ENCODE measurements at places on chromosomes 13 and 19.

DNA sequence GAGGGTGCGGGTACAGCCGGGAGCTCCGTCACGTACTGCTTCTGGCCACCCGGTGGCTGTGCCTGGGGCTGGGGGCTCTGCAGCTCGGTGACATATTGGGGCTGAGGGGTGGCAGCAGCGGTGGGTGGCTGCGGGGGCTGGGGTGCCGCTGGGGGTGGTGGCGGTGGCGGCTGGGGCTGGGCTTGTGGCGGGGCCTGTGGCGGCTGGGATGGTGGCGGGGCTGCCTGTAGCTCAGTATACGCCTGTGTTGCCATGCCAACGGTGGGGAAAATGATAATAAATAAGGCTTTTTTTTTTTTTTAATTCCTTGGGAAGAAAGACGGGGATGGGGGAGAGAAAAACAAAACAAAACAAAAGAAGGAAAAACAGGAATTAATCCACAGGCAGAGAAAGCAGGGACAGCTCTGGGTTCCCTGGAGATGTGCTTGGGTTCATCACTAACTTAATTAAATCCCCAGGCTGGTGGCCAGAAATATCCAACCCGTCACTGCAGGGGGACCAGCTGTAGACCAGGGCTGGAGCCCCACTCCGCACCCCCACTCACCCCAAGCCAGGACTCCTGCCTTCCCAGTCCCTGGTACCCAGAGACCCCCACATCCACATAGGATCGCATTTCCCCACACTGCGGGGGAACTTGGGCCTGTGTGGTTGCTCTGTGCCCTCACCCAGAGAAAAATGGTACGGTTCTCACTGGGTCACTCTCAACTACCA is 12.4 kb downstream of the RFX1 start:
- no peak for DNase-seq

- DNase-seq = no peak
These were observed 15.8 kb downstream of the TLE2 start for GRCh38 chr19:3013263-3013725.

- DNase-seq = no peak
These were observed 792 bp upstream of the PEX11G start for GRCh38 chr19:7489609-7490044.

- no peak for DNase-seq
These were observed 18.7 kb upstream of the CEACAM1 start for GRCh38 chr19:42546831-42547500.

- no peak for DNase-seq
These were observed 31.5 kb downstream of the ADGRE2 start for GRCh38 chr19:14746886-14747285.

- DNase-seq = no peak
These were observed 12.1 kb upstream of the MYCBP2 start for GRCh38 chr13:77338961-77339401.

DNA sequence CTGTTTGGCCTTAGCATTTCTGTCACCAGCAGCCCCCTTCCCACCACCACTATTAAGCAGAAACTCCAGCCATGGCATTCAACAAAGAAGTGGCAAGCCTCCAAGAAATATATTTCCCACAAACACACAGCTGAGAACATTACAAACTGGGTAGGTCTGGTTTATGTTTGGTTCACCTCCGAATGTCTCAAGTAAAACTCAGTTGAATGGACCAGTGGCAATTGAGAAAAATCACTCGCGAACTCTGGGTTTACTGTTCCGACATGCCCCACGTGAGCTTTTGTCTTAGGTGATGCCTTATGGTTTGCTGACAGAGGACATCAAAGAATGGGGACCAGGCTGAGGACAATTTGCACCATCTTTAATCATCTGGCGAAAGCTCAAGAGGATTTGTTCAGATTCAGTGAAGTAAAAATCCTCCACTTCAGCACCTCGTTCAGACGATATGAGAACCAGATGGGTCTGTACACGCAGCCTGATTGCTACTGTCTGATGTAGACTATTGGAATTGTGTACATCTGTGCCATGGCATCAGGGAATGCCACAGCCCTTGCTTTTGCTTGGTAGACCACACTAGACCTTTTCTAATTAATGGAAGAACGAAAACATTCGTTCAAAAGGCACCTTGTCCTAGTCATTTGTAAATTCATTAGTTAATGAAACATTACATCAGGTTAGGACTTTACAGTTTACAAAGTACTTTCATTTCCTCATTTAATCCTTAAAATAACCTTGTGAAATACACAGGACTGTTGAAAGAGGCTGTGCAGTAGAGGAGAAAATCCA is 59.4 kb downstream of the SLC10A2 start:
- no peak for DNase-seq

DNA sequence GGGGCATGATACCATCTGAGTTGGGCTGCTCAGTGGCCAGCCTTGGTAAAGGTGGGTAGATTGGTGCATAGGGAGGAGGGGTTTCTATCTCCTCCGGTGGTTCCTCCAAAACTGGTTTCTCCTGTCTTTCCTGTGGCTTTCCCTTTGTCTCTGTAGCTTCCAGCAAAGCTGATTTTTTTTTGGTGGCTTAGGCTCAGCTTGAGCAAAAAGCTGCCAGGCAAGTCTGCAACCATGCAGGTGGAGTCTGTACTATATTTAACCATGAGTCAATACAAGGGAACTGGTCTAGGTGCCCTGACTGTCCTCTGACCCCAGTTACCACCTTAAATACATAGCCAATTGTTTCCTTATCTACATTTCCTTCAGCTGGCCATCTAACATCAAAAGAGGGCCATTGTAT is 64.0 kb upstream of the ZNF681 start:
- no peak for DNase-seq

GRCh38 chr13:99980824-99981734 is 505 bp upstream of the ZIC2 start:
- DNase-seq = no peak

GRCh38 chr13:47426126-47426849 is 529.4 kb upstream of the HTR2A start:
- DNase-seq = no peak

GRCh38 chr19:6730153-6730804 is 7.1 kb downstream of the GPR108 start:
- no peak for DNase-seq

GRCh38 chr13:107715496-107715895 is 499.8 kb downstream of the LIG4 start:
- DNase-seq = no peak

DNA sequence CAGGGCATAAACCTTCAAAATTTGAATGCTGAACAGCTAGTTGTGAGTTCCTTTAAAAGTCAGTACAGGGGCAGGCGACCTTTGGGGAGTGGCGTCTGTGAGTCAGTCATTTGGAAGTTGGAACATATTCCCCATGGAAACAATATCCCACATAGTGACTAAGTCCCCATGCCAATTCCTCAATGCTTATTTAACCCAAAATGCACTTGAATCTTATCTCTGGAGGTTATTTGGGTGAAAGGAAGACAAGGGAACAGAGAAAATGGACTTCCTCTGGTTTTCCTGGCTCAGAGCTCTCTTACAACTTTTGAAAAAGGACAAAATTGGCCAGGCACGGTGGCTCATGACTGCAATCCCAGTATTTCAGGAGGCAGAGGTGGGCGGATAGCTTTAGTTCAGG is 479.2 kb upstream of the NBEA start:
- DNase-seq = no peak

DNA sequence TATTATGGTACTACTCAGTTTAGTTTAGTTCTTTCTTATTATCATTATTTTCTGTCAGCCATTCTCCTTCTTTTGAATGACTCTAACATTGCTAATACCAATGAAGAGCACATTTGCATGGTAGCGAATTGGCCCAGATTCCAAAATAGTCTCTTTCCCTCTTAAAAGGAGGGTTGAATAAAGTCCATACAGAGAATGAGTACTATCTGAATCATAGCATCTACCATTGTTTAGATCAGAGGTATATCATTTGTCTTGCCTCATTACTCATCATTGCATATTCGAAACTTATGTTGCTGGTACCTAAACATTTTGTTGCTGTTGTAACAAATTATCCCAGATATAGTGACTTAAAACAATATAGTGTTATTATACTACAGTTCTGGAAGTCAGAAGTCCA is 1235.3 kb upstream of the ATXN8OS start:
- no peak for DNase-seq

- no peak for DNase-seq
These were observed 407 bp upstream of the ZNF550 start for GRCh38 chr19:57560049-57560491.

DNA sequence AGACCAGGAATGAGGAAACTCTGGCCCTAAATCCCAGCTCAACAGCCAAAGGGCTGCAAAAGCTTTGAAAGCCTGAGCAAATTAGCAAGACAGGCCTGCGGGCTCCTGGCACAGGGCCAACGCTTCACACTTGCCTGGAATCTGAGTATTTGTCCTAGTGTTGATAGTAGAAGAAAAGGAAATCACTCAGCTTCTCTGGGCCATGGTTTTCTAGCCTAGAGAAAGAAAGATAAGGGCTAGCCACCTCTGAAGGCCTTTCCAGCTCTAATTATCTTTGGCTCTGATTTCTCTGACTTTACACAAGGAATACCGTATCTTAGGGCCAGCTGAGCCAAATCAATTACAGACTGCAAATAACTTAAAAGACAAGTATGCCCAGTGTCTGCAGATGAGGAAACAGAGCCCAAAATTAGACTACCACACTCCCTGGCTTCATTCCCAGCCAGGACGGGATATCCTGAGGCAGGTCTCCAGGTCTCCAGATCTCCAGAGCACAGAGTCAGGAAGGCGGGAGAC is 69.6 kb downstream of the STK24 start:
- DNase-seq = no peak

GRCh38 chr13:66640231-66640630 is 589.9 kb downstream of the PCDH9 start:
- no peak for DNase-seq

DNA sequence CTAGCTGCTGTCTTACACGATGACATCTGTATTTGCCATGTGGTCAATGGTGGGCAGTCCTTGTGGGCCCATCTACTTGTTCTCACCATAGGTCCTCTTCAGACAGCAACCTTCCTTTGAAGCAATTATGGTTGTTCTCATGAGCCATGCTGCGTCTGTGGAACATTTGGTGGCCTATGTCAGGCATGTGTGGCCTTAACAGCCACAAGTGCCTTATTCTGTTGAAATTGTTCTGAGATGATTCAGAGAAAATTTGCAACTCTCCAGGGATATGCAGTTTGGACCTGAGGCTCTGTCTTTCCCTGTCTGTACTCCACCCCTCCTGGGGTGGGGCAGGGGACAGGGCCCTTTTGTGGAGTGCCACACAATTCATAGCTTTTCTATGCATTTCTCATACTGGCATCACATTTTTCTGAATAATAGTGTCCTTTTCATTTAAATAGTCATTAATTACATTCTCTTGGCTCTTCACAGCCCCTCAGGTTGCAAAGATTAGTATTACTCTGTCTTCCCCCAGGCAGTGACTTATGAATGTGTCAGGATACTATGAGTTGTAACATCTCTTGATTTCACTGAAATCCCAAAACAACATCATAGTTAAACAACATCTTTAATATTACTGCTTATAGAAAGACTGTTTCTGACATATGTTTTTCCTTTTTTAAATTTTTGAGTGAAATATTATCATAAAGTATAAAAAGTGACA is 102.1 kb downstream of the ITGBL1 start:
- no peak for DNase-seq

DNA sequence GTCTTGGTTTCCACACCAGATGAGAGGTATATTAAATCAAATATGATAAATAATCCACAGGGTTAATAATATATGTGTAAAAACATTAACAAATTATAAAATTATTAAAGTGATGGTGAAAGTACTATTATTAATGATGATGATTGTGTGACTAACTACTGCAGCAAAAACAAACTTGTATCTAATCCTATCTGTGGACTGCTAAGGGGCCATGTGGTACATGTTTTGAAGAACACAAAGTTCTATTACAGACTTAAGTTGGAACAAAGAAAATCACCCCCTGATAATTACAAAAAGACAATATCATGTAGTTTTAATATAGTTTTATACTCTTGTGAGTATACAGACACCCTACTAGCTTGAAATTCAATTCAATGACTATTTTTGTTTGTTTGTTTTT is 504.2 kb upstream of the NBEA start:
- no peak for DNase-seq

DNA sequence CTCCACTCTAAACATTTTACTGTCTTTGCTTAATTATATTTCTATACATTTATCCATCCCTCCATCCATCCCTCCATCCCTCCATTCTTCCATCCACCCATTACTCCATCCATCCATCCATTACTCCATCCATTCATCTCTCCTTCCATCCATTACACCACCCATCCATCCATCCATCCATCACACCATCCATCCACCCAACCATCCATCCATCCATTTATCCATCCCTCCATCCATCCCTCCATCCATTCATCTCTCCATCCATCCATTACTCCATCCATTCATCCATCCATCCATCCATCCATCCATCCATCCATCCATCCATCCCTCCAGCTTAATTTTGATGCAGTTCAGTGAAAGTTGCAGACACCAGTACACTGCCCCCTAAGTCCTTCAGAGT is 5.0 kb upstream of the HIF3A start:
- DNase-seq = no peak

DNA sequence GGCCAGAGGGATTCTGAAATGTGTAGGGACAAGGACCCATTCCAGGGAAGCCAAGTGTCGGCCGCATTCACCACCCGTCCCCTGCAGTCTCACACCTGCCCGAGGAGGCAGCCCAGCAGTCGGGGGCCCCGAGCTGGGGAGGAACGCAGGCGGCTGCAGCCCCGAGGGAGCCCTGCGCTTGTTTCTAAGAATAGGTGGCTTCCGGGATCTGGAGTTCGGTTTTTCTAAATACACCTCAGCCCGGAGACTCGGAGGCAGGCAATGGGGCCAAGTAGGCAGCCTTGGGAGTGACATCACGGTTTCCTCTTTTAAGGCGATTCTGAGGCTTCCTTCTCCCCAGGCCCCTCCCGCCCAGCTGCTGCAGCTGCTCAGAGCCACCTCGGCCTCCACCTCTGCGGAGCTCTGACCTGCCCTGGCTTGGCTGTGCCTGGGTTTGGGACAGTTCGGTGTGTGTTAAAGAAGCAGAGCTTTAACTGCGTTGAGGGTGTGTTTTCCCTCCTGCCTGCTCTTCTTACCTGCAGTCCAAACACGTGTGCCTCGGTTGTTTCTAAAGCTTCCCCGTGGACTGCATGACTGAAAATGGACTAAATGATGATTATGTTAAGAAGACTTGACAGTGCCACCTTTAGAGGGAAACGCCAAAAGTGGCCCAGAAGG is 80.5 kb downstream of the COL4A2 start:
- DNase-seq = no peak

- DNase-seq = no peak
These were observed 21.2 kb downstream of the RCBTB2 start for GRCh38 chr13:48511621-48512230.
